CD4-positive, alpha-beta T cell treated with Interleukin-1 beta for 1 hour (primary cell): ENCODE measurements at places on chromosomes 4 and X.

DNA sequence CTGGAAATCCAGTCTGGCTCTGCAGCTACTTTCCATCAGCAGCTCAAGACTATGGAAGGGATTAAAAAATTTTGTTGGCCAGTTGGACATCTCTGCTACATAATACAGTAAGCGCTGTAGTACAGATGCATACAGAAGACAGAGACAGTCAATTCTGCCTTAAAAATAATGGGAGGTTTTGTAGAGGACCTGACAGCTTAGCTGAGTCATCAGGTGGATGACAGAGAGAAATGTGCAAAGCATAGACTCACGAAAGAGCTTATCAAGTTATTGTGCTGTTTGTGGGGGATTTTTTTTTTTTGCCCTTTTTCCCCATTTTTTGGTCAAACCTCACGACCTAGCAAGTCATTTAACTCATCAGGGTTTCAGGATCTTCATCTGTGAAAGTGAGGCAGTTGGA is 149.0 kb upstream of the SCML1 start:
- DNase-seq = no peak

- DNase-seq = no peak
Measured at GRCh38 chrX:107324493-107325310, 118.3 kb downstream of the DNAAF6 start.

GRCh38 chr4:163353054-163353453 is 9.4 kb downstream of the NPY5R start:
- no peak for DNase-seq

GRCh38 chrX:136528645-136529315 is 3.2 kb upstream of the VGLL1 start:
- DNase-seq = no peak

- DNase-seq = no peak
Measured at GRCh38 chrX:133527415-133527814, 112.1 kb upstream of the GPC4 start.

- no peak for DNase-seq
Measured at GRCh38 chr4:23837371-23837770, 52.5 kb downstream of the PPARGC1A start.

GRCh38 chr4:37631551-37631950 is 54.6 kb downstream of the RELL1 start:
- no peak for DNase-seq

GRCh38 chr4:158996669-158997074 is 106.2 kb upstream of the RAPGEF2 start:
- DNase-seq = no peak

DNA sequence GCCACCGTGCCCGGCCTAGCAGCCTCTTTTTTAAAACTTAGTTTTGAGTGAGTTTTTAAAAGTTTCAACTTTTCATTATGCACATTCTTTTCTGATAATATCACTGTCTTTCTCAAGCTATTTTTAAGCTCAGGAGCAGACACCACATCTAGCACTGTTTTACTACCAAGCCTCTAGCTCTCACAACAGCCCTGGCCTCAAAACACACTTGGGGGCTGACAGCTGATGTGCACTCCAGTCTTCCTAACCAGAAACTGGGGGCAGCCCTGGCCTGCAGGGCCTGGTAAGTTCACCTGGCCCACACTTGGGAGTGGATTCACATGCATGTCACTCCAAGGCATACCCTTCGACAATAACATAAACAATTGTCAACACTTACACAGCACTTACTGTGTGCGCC is 34.0 kb downstream of the CENPU start:
- DNase-seq = no peak

- no peak for DNase-seq
Measured at GRCh38 chr4:120445186-120445585, 378.5 kb upstream of the MAD2L1 start.

- DNase-seq = no peak
Measured at GRCh38 chrX:1442016-1442665, 10.6 kb downstream of the ASMTL start.

DNA sequence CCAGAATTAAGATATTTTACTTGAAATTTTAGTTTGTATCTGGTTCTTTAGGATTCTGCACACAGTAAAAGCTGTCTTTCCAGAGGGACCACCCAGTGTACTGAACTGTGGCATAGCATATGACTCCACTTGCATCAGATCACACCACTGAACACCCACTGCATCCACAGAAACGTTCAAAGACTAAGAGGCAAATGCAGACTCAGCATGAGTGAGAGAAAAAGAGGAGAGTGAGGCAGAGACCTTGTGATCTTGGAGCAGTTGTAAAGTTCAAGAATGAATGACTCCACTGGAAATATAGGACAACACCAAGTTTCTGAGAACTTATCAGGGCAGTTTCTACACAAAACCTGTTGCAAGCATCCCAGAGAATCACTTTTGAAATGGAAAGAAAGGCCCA is 20.8 kb downstream of the PRDM5 start:
- no peak for DNase-seq

DNA sequence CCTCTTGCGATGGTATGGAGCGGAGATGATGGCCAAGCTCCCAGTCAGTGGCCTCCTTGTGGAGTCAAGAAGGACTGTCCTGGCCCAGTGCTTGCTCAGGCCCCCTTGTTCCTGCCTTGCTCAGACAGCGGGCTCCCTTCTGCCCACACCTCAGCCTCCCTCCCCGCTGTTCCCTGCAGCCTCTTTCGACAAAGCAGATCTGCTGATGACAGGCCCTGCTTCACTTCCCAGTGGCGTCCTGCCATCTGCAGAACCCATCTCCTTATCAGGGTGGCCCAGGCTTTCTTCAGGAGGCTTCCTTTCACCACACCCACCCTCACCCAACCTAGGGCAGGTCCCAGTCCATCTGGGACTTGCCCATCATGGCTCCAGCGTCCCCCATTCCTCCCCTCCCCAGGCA is 80.0 kb downstream of the CLDN34 start:
- DNase-seq = no peak

DNA sequence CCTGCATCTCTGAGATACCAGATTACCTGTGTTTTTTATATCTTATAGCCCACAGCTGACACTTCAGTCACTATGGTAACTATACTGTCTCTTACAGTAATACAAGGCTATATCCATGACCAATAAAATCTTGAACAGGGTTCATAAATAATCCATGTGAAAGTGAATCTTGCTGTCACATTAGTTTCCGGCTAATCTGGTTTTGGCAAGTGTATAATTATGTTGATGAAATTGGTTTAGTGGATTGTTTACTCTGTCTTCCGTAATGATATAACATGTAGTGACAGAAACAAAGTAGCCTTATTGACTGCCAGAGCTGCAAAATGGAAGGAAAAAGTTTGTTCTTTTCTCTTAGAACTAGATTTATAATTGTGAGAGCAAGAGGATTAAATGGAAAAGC is 686.6 kb upstream of the PABPC4L start:
- DNase-seq = no peak

DNA sequence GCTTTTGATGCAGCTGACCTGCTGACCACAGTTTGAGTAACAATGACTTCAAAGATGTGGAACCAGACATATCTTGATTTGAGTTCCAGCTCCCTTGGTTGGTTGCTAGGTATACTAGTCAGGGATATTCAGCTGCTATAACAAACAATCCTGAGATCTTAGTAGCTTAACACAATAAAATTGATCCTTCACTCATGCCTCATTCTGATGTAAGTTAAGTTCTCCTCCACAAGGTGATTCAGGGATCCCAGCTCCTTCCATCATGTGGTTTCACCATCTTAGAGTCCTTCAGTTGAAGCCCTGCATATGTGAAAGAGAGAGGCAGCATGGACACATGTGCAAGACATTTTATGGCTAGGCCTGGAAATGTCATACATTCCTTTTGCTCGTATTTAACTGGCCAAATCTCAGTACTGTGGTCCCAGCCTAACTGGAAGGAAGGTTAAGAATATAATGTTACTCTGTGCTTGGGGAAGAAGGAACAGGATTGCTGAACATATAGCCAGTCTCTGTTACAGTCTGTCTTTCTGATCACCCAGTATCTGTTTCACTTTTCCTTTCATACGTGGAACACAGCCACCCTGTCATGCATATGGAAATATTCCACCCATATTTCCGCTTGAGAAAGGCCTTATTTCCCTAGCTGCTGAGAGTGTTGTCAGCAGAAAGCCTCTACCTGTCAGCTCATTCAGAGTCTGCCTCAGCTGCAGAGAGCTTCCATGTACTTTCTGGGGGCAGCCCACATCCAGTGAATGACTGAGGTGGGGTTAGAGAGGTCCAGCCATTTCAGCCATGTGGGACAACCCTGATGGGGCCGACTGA is 7.1 kb downstream of the SMIM9 start:
- no peak for DNase-seq

DNA sequence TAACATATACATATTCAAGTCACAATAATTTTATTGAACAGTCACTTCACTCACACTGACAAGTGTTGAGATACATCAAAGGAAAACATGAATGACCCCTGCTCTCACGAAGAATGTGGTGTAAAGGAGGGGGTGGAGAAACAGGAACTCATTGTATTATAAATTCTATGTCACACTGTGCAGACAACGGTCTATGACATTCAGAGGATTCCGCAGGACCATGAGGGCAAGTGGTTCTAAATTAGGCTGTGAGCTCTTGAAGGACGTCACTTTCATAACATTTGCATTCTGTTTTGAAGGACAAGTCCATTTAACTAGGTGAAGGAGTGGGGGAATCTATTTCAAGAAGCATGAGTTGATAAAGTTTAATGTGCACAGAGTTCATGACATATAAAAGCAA is 415.2 kb upstream of the HS3ST1 start:
- no peak for DNase-seq

DNA sequence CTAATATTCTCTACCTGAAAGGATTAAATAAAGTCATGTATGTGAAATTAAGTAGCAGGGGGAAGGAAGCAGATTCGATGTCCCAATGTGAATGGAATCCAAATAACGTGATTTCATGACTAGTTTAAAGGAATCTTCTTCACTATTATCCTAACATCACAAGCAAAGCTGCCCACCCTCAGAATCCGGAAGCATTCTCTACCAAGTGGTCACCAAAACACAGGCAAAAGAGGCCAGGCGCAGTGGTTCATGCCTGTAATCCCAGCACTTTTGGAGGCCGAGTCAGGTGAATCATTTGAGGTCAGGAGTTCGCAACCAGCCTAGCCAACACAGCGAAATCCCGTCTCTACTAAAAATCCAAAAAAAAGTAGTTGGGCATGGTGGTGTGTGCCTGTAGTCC is 212.9 kb downstream of the LDB2 start:
- DNase-seq = no peak

- DNase-seq = no peak
Measured at GRCh38 chr4:20944451-20944850, 244.2 kb downstream of the PACRGL start.

DNA sequence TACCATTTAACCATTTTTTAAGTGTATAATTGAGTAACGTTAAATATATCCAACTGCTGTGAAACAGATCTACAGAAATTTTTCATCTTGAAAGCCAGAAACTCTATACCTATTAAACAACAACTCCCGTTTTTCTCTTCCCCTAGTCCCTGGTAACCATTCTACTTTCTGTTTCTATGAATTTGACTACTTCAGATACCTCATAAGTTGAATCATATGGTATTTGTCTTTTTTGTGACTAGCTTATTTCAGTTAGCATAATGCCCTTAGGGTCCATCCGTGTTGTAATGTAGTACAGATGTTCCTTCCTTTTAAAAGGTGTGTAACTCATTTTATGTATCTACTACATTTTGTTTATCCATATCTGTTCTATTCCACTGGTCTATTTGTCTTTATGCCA is 48.7 kb downstream of the STAG2 start:
- DNase-seq = no peak

DNA sequence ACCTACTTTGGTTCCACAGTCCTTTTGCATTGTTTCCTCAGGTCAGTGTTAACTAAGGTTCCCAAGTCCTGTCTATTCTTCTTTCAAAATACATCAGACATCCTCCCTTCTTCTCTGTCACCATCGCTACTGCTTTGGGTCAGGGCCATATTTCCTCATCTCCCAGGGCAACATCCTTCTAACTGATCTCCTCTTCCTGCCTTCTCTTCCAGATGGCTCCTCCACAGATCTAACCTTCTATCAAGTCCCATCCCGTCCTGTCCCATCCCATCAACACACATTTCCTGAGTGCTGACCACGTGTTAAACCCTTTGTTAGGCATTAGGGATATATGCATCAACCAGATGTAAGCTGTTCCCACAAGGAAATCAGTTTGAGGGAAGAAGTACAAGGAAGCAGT is 25.9 kb downstream of the PLAC1 start:
- DNase-seq = no peak

DNA sequence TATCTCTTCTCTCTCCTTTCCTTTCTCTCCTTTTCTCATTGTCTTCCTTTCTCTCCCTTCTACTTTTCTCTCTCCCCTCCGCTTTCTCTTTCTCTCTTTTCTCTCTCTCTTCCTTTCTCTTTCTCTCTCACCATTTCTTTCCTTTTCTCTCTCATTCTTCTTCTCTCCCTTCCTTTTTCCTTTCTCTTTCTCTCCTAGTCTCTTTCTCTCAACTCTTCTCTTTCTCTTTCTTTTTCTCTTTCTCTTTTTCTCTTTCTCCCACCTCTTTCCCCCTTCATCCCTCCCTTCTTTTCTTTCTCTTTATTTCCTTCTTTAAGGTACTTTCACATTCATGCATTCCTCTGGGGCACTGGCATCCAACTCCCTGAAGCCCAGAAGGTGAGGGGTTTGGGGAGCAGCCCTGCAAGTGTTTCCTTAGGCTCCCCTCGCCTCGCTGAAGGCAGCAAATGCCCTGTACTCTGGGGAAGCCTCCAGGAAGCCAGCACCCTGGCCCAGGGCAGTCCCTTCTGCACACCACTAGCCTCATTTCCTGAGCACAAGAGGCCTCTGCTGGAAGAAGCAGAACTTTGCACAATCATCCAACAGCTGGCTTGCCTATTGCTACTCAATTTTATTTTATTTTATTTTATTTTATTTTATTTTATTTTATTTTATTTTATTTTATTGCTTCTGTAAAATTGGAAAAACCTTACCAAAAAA is 124.2 kb downstream of the NFKB1 start:
- peak; percentile 82 for DNase-seq

GRCh38 chr4:118683513-118683912 is 1.7 kb upstream of the METTL14 start:
- DNase-seq = no peak

GRCh38 chr4:33959519-33959918 is 2284.8 kb downstream of the ARAP2 start:
- no peak for DNase-seq

DNA sequence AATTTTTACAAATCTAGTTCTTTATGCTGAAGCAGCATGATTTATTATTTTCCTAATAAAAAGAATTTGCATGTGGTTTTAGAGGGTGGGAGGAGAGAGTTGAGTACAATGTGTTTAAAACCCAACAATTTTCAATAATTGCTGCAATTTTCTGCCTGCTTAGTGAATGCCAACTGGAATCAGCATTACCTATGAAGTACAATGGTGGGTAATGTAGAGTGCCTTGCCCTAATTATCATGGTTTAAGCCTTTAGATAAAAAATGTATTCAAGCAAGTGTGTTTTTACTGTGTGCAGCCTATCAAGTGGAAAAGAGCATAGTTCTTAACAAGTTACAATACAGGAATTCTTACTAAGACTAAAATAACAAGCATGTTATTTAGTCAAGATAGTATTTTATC is 77.9 kb upstream of the ANKRD50 start:
- no peak for DNase-seq

GRCh38 chrX:18877469-18877868 is 106.4 kb downstream of the PHKA2 start:
- DNase-seq = no peak
